Esophagus muscularis mucosa (tissue), 4 donors: ENCODE measurements at places on chromosomes 16 and 17. TPM values are rescaled to one million over a fixed set of nuclear protein-coding genes. Genes with fewer than 3 reads are reported as not detected.

- no peak for DNase-seq
These were observed 45.2 kb downstream of the SNX29 start for GRCh38 chr16:12021578-12022253.

The CCDC78 gene
- 0.80 TPM for total RNA-seq

The CRHR1 gene
- not detected for total RNA-seq

The MPP2 gene
- total RNA-seq, result 15.9 TPM

The PARN gene
- total RNA-seq, result 34.5 TPM
